Hematopoietic multipotent progenitor cell treated with erythropoietin and hydrocortisone succinate and interleukin-3 and kit ligand, for 4 days (in vitro differentiated cells): ENCODE measurements at places on chromosomes 13 and 19.
A peak's percentile ranks its signal among the peaks of the same experiment; 100 is the strongest.

DNA sequence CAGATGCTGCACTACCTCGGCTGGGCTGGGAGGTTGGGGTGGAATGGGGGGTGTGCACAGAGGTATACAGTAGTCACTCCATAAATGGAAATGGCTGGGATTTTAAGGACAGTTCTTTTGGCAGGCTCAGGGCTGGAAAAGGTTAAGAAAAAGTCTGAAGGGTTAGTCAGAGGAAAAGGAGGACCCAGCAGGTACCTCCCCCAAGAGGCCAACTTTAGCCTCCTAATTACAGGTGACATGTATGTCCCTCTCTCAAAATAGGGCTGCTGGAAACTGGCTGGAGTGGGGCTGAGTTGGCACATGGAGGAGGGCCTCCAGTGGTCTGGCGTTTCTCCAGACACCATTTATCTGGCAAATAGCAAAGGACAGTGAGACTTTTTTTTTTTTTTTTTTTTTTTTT lies 994 bp downstream of the CCDC194 start:
- DNase-seq, result peak; percentile 71

DNA sequence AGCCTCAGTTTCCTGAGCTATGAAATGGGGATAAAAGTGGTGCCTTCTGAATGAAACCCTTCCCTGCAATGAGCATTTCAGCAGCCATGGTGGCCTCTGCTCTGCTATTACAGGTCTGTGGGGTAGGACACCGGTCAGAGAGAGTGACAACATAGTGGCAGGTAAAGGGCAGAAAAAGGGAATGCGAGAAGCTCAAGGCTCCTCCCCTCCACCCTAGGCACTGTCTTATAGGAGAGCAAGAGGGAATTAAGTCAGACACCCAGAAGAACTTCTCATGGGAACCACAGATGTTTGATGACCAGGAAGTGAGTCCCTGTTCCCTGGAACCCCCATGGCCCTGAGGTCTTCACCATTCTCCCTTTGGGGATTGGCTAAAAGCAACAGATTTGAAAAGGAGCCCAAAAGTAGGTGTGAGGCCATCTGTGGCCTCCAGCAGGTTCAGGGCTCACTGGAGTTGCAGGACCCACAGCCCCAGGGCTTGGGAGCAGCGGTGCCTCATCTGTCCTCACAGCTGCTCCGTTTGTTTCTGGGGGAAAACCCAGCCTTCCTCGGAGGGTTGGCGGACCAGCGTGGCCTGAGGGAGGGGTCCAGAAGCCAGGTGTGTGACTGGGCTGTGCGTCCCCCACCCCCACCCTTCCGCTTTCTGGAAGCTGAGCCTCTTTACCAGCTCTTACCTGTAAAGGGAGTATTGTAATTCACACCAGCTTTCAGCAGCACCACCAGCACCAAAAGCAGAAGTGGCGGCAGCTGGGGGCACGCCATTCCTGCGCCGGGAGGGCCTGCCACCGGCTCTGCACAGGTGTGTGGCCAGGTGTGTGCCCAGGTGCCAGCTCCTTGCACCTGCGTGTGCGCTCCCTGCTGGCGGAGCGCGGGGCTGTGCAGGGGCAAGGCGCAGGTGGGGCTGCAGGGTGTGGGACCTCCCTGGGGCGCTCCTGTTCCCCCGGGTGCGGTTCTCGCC lies 19.4 kb downstream of the IQCN start:
- DNase-seq, result no peak

DNA sequence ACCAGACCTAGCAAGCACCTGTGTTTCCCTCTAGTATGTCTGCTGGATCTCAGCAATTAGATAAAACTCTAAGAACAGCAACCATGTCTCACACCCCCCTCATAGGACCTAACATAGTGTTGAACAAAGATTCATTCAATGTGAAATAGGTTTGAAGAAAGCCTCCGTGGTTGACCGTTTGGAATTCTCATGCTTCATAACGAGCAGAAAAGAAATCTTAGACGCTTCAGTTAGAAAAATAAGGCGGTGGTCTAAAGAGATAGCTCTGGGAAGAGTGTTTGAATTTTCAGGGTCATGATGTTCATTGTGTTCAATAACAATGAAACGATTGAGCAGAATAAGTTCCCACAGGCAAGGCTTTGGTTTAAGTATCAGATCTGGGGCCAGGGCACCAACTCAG lies 332.9 kb downstream of the COG6 start:
- no peak for DNase-seq

DNA sequence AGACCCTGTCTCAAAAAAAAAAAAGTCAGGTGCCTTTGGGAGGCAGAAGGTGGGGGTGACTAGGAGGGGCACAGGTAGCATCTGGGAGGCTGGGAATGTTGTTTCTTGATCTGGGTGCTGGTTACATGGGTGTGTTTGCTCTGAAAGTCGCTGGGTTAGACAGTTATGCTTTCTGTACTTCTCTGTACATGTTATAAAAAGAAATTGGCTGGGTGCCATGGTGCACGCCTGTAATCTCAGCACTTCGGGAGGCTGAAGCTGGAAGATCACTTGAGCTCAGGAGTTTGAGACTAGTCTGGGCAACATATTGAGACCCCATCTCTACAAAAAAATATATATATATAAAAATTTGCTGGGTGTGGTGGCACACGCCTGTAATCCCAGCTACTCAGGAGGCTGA lies 15.1 kb downstream of the NOSIP start:
- peak; percentile 45 for DNase-seq

DNA sequence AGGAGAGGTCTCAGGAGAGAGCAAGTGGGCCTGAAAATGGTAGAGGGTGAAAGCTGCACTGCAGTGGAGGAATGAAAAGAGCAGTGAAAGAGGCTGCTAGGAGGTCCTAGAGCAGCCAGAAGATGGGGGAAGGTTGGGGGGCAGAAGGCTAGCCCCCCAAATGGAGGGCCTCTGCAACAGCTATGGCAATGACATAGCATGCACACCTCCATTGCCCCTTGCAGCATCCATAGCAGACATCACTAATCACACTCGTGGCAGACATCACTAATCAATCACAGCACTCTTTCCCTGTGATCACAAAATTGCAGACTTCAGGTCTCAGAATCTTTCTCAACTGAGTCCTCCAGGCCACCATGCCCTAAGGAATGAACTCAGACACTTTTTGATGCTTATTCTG lies 21.9 kb downstream of the CCL25 start:
- DNase-seq, result no peak

GRCh38 chr13:36395280-36395679 lies 37.0 kb upstream of the CCNA1 start:
- peak; percentile 79 for DNase-seq

GRCh38 chr13:109738298-109738746 lies 48.1 kb downstream of the IRS2 start:
- no peak for DNase-seq

- peak; percentile 77 for DNase-seq
Measured at GRCh38 chr13:46598140-46598819, 45.3 kb downstream of the LRCH1 start.

DNA sequence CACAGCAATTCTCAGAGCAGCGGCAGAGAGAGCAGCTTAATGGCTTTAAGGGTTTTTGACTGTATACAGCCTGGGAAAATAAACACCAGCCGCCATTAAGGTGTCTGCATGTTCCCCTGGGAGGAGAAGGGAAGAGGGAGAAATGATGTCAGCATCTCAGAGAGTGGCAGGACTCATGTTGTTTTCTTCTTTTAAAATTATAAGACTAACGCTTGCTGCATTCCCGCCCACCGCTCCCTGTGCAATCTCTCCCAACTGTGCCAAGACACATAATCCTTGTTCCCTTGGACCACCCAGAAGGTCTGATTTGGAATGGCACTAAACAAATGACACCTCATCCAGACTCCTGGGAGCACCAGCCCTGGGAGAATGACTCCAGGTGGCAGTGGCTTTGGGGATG lies 27.7 kb upstream of the FAM216B start:
- DNase-seq, result no peak

DNA sequence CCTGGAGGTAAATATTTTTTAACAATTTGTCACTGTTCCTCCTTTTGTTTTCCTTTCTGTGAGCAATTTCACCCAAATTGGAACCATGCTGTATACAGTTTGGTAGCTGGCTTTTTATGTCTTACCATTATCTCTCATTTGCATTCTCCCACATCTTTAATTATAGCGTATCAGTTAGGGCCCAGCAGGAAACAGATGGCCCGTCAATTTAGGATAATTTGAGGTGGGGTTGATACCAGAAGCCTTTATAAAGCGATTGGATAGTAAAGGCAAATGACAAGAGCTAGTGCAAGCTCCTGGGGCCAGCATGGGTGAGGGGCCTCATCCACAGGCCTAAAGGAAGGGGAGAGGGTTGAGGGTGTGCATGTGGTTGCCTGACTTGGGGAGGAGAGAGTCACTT lies 3.8 kb upstream of the IFNL4 start:
- DNase-seq, result peak; percentile 94

- peak; percentile 70 for DNase-seq
Measured at GRCh38 chr19:3224346-3225168, at the start of gene CELF5. CELF5 (plus strand) TSS chr19:3224661; CDS start chr19:3224740, 79 bp downstream.

- peak; percentile 86 for DNase-seq
Measured at GRCh38 chr19:18846862-18847548, 15.2 kb downstream of the UPF1 start.

GRCh38 chr13:111962431-111962891 lies 104.5 kb upstream of the SOX1 start:
- peak; percentile 33 for DNase-seq

- no peak for DNase-seq
Measured at GRCh38 chr19:46486358-46486757, 9.3 kb downstream of the PNMA8B start.

DNA sequence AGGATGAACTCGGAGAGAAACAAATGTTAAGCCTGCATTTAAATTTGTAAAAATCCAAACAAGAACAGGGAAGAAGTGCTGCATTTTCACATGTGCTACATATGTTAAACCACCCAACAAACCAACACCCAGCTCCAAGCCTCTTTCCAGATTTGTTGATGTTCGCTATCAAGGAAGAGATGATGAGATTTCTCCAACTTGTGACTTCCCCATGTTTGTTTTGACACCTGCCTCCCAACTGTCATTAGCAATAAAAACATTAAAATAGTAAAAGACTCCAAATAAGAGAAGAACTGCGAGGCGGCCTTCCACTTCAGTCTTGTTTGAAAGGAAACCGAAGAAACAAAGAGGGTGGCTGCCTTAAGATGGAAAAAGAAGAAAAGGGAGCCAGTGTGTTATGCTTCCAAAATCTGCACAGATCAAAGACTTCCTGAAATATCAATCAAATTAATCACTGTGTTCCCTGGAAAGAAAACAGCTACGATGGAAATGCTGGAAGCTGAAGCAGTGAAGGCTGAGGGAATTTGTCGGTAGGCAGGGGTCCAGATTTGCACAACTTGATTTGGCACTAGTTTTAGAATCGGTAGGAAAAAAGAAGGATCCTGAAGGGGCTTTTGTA lies 14.0 kb upstream of the GGACT start:
- DNase-seq, result no peak

- peak; percentile 92 for DNase-seq
Measured at GRCh38 chr19:18785179-18786124, 5.7 kb downstream of the COMP start.

GRCh38 chr19:39232708-39233107 lies 12.1 kb downstream of the IFNL3 start:
- DNase-seq, result no peak

GRCh38 chr19:52535771-52536447 lies 8.4 kb downstream of the ZNF808 start:
- peak; percentile 96 for DNase-seq

DNA sequence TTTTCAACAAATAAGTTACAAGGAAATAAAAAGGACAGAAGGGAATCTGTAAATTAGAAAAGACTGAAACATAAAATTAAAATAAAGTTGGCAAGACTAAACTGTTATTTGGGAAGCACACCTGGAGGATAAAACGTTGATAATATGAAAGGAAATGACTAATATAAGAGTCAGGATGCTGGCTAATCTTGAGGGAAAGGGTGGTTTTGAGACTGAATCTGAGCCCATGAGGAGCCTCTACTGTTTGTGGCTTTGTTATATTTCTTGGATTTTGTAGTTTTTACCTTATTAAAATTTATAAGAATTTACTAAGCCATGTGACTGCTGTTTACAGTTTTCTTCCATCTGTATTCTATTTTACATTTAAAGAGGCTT lies 718.0 kb upstream of the SPRY2 start:
- no peak for DNase-seq

DNA sequence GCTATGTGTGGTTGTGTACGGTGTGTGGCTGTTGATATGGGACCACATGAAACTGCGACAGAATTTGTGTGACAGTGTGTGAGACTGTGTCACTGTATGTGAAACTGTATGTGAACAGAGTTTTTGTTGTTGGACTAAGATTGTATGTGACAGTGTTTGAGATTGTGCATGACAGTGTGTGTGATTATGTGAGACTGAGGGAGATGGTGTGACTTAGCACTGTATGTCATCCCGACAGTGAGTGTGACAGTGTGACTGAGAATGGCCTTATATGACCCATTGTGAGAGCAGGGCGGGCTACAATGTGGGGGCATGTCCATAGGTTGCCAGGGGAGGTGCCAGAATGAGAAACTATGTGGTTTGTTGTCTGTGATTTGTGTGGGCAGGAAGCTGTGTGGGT lies 930 bp downstream of the ZNF583 start:
- no peak for DNase-seq

DNA sequence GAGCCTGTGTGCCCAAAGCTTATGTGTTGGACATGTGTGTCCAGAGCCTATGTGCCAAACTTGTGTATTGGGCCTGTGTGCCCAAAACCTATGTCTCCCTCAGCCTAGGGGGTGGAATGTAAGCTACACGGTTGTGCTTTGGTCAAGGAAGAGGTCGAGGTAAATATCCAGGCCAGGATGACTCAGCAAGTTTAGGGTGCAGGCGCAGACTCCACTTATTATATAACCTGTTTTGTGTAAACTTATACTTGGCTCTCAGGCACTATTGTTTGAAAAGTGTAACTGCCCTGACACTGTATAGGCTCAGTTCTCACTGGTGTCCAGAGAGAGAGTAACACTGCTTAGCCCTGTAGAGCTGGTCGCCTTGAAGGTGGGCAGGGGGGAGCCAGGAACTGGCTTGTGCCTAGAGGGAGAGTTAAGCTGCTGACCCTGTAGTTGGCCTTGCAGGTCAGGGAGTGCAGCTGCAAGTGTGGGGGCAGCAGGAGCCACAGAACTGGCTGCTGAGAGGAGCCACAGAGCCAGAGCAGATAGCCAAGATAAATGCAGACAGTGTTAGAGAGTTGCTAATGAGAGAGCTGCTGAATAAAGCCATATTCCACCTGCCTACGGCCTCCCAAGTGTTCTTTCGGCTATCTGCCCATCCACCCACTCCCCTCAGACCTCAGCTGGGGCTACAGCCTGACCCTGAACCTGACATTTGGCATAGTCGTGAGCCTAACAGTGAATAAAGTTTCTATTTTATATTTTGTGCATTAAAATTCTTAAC lies 517.2 kb upstream of the SLITRK1 start:
- DNase-seq, result no peak

DNA sequence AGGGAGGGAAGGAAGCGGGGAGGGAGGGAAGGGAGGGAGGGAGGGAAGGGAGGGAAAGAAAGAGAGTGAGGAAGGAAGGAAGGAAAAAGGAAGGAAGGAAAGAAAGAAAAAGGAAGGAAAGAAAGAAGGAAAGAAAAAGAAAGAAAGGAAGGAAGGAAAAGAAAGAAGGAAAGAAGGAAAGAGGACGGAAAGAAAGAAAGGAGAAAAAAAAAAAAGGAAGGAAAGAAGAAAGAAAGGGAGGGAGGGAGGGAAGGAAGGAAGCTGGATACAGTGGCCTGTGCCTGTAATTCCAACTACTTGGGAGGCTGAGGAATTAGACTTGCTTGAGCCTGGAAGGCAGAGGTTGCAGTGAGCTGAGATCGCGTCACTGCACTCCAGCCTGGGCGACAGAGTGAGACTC lies 35.3 kb downstream of the OLFM2 start:
- DNase-seq, result no peak

- no peak for DNase-seq
Measured at GRCh38 chr13:51828730-51829567, 16.0 kb downstream of the TMEM272 start.

- no peak for DNase-seq
Measured at GRCh38 chr13:52944697-52945096, 83.9 kb upstream of the OLFM4 start.
